MG63 (cell line): ENCODE measurements at places on chromosomes 12 and 14. TPM values are rescaled to one million over a fixed set of nuclear protein-coding genes. Genes with fewer than 3 reads are reported as not detected.

Gene TMCC3
- not detected in 2 replicates for total RNA-seq

- DNase-seq: no peak
Observed at GRCh38 chr12:119547001-119547400, 46.6 kb upstream of the TMEM233 start.

DNA sequence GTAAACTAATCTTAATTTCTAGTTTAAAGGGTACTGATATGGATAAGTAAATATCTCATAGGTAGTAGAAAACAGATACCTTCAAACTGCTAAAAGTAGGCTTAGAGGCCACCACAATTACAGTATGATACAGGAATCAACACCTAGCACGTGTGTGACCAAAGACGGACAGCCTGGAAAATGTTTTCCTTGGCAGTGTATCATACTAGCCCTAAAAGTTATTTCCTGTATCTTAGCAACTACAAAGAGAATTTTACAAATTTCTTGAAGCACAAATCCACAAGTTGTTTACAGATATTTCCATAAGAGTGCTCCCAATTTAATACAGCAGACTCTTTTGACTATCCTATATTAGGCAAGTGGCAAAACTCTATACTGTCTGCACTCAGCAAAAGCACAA is 106.0 kb downstream of the ITPR2 start:
- no peak for DNase-seq

DNA sequence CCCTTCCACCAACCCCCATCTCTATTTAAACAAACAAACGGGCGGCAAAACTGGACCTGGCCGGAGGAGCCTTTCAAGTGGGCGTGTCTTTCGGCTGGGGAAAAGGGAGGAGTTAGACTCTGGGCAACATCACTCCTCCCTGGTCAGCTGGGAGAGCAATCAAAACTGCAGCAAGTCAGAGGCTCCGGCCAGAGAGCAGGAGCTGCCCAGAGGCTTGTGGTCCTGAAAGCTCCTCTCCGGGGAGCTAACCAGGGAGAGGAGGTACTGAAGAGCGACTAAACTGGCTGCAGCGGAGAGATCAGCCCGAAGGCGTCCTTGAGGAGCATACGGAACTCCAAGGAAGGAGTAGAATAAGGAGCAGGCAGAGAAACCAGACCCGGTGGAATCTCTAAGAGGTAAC is at the start of gene NEUROD4:
Gene NEUROD4 (plus strand): TSS at position 191 of the 400 bp plus-strand sequence. CDS start 6,466 bp downstream, outside the sequence.
- DNase-seq: peak; percentile 57

DNA sequence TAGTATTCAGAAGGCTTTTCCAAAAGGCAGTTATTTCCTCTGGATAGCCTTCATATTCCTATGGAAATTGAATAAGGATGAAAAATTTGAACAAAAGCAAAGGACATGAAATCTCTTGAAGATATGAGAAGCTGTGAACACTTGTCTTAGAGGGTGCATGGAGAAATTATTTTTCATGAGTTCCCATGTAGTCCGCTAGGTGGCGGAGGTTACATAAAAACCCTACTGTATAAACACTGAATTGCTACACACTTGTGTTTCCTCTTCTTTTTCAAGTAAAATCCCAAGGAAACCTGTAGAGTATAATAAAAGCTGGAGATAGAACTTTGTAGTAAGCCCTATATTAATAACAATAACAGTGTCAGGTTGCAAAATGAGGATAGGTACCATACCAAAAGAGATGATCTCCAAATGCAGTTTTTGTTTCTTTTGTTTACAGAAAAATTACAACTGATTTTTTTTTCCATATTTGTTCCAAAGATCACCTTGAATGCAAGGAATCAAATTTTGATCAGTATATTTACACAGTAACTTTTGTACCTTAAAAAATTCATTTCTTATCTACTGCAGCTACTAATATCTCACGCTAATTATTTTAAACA is 37.8 kb upstream of the OR4E1 start:
- no peak for DNase-seq

GRCh38 chr14:99128185-99128584 is 143.8 kb downstream of the BCL11B start:
- no peak for DNase-seq

Gene PLCZ1
- not detected in 2 replicates for total RNA-seq

- no peak for DNase-seq
Observed at GRCh38 chr14:72715215-72715849, 178.6 kb downstream of the DPF3 start.

Gene FGF6
- total RNA-seq: not detected in 2 replicates
